ENCODE measurements at places on chromosomes 2 and 18.

GRCh38 chr2:172813314-172813888, 77.8 kb downstream of the RAPGEF4 start:
- H3K36me3 ChIP-seq: no peaks in the 10 kb centered on the region
- H3K4me3 ChIP-seq: no peak overlapping the region
- DNase-seq: peak; percentile 21
- H3K27ac ChIP-seq: no peak overlapping the region
- peaks cover 3% of the 10 kb centered on the region for H3K27me3 ChIP-seq
- H3K4me1 ChIP-seq: no peaks in the 10 kb centered on the region

DNA sequence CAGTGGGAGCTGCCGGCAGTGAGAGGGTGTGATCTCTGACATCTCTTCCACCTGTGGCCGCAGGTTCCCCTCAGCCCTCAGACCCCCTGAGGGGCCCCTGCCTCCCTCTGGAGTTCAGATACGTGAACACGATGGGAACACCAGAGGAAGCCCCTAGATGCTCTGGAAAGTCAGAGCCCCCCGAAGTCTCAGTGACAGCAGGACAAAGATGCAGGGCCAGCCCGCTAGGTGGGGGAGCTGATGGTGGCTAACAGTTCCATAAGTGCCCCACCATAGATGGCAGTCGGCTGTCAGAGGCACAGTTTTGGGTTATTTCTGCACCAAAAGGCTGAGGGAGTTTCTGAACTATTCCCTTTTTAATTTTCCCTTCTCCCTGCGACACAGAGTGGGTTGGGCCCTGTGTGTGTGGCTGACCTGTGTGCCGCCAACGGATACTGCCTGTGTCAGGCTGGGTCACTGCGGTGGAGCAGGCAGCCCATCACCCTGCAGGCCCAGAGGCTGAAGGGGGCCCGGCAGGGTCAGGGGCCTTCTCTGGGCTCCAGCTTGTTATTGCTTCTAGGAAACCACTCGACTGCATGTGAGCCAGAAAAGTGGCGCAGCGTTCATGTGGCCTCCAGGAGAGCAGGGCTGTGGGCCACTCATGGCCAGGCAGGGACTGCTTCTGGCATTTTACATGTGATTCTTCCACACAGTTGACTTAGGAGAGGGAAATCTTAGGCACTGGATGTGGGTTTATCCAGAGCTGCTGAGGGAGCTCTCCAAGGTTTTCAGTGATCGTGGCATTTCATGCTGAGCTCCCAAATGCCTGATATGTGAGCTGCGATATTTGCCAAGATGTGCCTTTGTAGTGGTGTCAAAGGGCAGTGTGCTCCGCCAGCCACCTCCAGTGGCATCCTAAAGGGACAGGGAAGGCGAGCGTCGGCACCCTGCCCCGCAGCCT, 225.1 kb downstream of the SH3RF3 start:
- H3K36me3 ChIP-seq: peaks cover 19% of the 10 kb centered on the region
- no peak for DNase-seq
- H3K27ac ChIP-seq: no peak overlapping the region

DNA sequence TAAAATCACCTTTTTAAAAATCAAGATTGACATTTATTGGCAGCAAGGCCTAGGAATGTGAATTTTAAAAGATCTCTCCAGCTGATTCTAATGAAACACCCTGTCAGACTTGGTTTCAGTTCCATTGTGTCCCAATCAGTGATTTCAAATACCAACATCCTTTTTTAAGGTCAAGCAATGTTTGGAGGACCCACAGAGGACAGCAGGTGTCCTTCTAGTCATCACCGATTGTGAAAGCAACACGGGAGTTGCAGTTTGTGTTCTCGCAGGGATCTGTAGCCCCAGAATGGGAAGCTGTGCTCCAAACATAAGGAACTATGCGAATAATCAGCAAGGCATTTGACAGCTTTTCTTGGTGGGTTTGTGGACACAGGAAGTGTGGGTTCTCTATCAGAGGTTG, 4.5 kb upstream of the KIDINS220 start:
- DNase-seq: no peak
- no peaks in the 10 kb centered on the region for H3K36me3 ChIP-seq
- peaks cover 4% of the 10 kb centered on the region for H3K4me1 ChIP-seq
- H3K27ac ChIP-seq: no peak overlapping the region
- H3K27me3 ChIP-seq: no peaks in the 10 kb centered on the region

- DNase-seq: no peak
- no peak overlapping the region for H3K27ac ChIP-seq
- no peaks in the 10 kb centered on the region for H3K27me3 ChIP-seq
- no peak overlapping the region for H3K4me3 ChIP-seq
- H3K36me3 ChIP-seq: peaks cover 17% of the 10 kb centered on the region
Observed at GRCh38 chr2:240538031-240538780, 19.6 kb downstream of the ANKMY1 start.

DNA sequence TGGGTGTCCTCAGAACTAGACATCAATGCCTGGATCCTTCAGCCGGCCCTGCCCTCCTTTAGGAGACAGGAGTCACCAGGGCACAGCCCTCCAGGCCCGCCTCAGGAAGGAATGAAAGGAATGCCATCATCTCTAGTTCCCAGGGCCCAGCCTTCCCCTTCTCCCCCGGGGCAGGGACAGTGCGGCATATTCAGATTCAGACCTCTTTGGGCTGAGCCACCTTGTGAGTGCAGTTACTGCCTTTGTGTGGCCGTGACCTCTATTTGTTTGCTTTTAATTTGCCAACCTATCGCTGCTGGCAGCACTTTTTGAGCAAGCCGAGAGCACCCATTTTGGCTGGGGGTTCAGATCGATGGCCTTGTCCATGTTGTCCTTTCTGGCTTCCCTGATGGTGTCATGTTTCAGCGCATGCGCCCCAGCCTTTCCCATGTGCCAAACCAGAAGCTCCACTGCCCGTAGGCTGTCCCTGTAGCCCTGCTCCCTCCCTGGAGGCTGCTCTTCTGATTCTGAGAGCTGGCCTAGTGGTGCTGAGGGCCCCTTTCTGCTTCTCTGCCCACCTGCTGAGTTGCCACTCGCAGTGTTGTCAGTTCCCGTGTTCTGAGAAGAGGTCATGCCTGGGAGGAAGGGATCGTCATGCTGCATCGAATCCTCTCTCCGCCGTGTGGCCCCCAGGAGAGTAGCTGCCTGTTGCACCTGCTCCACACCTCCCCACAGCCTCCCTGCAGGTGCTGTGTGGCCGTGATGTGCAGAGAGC, 10.9 kb downstream of the ANKRD23 start:
- peaks cover 10% of the 10 kb centered on the region for H3K4me1 ChIP-seq
- DNase-seq: peak; percentile 53
- H3K27ac ChIP-seq: no peak overlapping the region
- H3K27me3 ChIP-seq: no peaks in the 10 kb centered on the region
- peaks cover 43% of the 10 kb centered on the region for H3K36me3 ChIP-seq
- H3K4me3 ChIP-seq: no peak overlapping the region

- no peaks in the 10 kb centered on the region for H3K27me3 ChIP-seq
- no peaks in the 10 kb centered on the region for H3K4me1 ChIP-seq
- no peak overlapping the region for H3K27ac ChIP-seq
- H3K4me3 ChIP-seq: no peak overlapping the region
Observed at GRCh38 chr2:67135208-67135607, 261.9 kb upstream of the ETAA1 start.

GRCh38 chr2:223460774-223461211, 141.4 kb downstream of the SCG2 start:
- H3K27me3 ChIP-seq: no peaks in the 10 kb centered on the region
- no peaks in the 10 kb centered on the region for H3K36me3 ChIP-seq
- peaks cover 1% of the 10 kb centered on the region for H3K4me1 ChIP-seq
- peak; percentile 82 for DNase-seq
- peak overlapping the region; percentile 5 for H3K27ac ChIP-seq

- H3K4me3 ChIP-seq: no peak overlapping the region
- no peak for DNase-seq
- no peaks in the 10 kb centered on the region for H3K36me3 ChIP-seq
- H3K27me3 ChIP-seq: no peaks in the 10 kb centered on the region
- H3K27ac ChIP-seq: no peak overlapping the region
Observed at GRCh38 chr2:78701546-78701945, 324.0 kb upstream of the REG3G start.

DNA sequence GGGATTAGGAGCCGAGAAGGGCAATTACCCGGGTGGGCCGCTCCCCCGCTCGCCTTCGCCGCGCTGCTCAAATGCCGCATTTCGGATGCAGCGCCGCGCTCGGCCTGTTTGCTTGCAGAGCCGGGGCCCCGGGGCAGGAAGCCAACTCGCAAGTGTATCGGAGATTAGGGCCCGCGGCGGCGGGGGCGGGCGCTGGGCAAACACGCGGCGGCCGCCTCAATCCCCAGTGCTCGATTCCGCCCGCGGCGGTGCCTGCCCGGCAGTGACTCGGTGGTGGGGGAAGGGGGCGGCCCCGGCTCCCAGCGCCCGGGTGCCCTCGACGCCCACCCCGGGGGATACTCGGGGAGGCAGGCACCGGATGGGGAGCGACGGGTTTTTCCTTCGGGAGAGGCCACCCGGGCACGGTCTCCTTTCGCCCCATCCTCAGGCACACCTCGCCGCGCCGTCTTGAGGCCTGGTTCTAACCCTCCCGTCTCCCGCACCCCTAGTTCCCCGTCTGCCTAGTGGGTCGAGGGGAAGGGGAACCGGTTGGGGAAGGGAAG, 26.6 kb upstream of the NOTO start:
- no peaks in the 10 kb centered on the region for H3K36me3 ChIP-seq
- H3K4me3 ChIP-seq: peak overlapping the region; percentile 16
- H3K27me3 ChIP-seq: peaks cover 59% of the 10 kb centered on the region
- no peak overlapping the region for H3K27ac ChIP-seq

DNA sequence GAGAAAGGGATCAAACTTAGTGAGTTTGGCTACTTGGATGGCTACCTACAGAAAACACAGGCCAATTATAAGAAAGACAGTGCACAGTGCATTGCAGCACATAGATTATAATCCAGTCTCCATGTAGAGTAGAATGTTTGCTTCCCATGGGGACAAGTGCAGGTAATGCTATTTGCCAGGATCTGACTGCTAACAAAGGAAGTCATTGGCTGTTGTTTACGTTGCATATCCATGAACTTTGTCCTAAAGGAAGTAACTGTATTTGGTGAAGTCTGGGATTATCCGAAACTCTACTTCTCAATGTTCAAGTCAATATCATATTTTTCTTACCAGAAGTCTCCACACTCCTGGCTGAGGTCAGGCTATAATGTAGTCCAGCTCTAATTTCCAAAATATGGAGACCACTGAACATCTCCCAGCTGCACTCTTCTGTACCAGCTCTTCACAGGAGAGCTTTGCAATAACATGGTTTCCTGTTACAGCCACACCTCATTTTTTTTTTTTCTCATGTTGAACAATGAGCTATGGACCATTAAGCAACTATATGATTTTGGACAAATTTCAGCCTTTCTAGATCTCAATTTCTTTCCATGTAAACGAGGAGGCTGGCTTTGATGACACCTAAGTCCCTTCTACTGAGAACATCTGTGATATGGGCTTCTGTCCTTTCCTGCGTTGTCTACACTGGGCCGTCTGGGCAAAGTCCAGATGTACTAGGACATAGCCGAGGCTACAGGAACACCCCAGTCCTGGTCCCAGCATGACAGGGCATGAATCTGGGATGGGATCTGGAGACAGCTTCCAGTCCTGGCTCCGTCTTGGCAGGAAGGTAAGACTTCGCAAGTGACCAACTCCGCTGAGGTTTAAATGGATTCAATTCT, 154.8 kb downstream of the LAMA1 start:
- no peak for DNase-seq
- H3K36me3 ChIP-seq: peaks cover 80% of the 10 kb centered on the region
- H3K4me1 ChIP-seq: peaks cover 8% of the 10 kb centered on the region
- no peak overlapping the region for H3K27ac ChIP-seq
- H3K27me3 ChIP-seq: no peaks in the 10 kb centered on the region

GRCh38 chr18:27138079-27138478, 47.0 kb downstream of the CHST9 start:
- no peak for DNase-seq
- no peaks in the 10 kb centered on the region for H3K36me3 ChIP-seq
- no peaks in the 10 kb centered on the region for H3K27me3 ChIP-seq
- no peak overlapping the region for H3K4me3 ChIP-seq
- peaks cover 13% of the 10 kb centered on the region for H3K4me1 ChIP-seq

DNA sequence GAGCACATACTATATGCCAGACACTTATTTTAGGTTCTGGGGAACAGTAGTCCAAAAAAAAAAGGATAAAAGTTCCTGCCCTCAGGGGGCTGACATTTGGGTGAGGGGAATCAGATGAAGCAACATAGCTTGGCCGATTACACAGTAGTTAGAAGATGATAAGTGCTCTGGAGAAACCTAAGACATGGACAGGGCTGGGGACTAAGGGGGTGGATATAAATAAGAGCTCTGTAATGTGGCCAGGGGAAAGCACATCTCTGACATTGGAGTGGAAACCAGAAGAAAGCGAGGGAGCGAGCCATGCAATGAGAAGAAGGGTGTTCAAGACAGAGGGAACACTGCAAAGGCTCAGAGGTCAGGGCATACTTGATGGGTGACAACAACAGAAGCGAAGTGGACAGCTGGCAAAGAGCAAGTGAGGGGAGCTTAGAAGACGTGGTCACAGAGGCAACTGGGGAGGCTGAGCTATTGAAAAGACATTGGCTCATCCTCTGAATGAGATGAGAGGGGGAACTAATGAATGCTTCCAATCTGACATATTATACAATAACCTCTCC, 11.4 kb downstream of the TMEM182 start:
- no peak overlapping the region for H3K4me3 ChIP-seq
- DNase-seq: no peak
- H3K4me1 ChIP-seq: peaks cover 5% of the 10 kb centered on the region
- no peaks in the 10 kb centered on the region for H3K36me3 ChIP-seq
- H3K27ac ChIP-seq: no peak overlapping the region

DNA sequence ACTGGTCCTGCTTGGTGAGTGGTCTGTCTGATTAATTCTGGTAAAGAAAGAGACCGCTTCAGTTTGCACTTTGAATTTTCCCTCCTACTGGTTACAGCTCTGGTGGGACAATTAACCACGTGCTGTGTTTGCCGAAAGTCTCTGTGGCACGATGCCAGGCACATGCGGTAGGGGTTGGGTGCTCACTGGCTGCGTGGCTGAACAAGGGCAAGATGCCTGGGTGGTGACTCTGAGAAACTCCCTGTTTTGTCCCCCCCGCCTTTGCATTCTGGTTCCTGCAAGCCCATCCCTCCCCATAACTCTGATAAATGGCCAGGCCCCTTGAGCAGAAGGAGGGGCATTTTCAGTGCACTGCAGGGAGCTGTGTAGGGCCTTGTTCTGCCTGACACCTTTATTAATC, 206.1 kb downstream of the TFCP2L1 start:
- no peak overlapping the region for H3K27ac ChIP-seq
- DNase-seq: no peak
- no peaks in the 10 kb centered on the region for H3K36me3 ChIP-seq
- peaks cover 15% of the 10 kb centered on the region for H3K4me1 ChIP-seq
- peaks cover 51% of the 10 kb centered on the region for H3K27me3 ChIP-seq

- no peaks in the 10 kb centered on the region for H3K27me3 ChIP-seq
- no peaks in the 10 kb centered on the region for H3K36me3 ChIP-seq
- H3K27ac ChIP-seq: no peak overlapping the region
Observed at GRCh38 chr2:150174971-150175421, 312.5 kb downstream of the RND3 start.

DNA sequence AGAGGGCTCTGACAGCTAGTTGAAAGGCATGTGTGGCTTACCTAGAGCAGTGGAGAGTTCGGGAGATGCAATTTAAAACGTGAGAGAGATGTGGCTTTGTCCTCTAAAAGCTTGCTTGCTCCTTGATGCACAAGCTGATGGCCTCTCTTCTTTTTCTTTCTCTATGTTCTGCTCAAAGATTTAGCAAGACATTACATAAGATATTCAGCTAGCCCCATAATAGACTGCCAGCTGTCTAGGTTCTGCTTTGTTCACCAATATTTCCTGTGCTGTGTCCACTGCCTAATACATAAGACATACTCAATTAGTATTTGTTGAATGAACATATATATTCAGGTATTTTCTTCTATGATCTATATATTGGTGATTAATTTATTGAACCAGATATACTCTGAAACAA, 31.1 kb downstream of the SPATS2L start:
- H3K36me3 ChIP-seq: no peaks in the 10 kb centered on the region
- no peak overlapping the region for H3K4me3 ChIP-seq
- H3K4me1 ChIP-seq: peaks cover 6% of the 10 kb centered on the region
- H3K27ac ChIP-seq: peak overlapping the region; percentile 62
- DNase-seq: no peak
